ENCODE measurements at places on chromosomes 7 and 10. TPM values are rescaled to one million over a fixed set of nuclear protein-coding genes. Genes with fewer than 3 reads are reported as not detected.

Gene SEC61A2
- 15.1 TPM for total RNA-seq

Gene FAM25C
- total RNA-seq, result not detected

Gene FBXW4
- 60.9 TPM for total RNA-seq

Gene HMX3
- not detected for total RNA-seq

Gene GIMAP6
- not detected for total RNA-seq

Gene SORBS1
- total RNA-seq, result 3.3 TPM

Gene NANOS1
- 7.5 TPM for total RNA-seq

Gene ZNF862
- total RNA-seq, result 12.1 TPM

Gene GPR146
- 0.77 TPM for total RNA-seq

Gene NOBOX
- total RNA-seq, result not detected

Gene LRIT1
- not detected for total RNA-seq
